LNCaP clone FGC (cell line): ENCODE measurements at places on chromosomes 5 and 9.

GRCh38 chr5:103373597-103374472 is 115.3 kb downstream of the MACIR start:
- DNase-seq = no peak

GRCh38 chr9:110141227-110141793 is 66.6 kb downstream of the C9orf152 start:
- no peak for DNase-seq

DNA sequence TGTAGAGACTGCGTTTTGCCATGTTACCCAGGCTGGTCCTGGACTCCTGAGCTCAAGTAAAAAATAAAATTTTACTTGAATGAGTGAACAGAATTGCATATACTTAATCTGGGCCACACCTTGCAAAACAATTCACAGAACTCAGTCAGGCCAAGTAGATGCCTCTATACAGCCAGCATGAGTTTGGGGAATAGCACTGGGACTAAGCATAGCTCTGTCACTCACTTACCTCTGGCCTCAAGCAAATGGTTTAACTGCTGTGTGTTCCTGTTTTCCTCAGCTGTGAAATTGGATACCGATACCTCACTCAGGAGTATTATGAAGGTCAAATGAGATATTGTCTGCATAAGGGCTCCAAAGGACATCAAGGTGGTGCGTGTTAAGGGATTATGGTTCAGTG is 10.9 kb upstream of the FRMPD1 start:
- DNase-seq = no peak

GRCh38 chr5:122163121-122164069 is 34.0 kb downstream of the ZNF474 start:
- peak; percentile 15 for DNase-seq

DNA sequence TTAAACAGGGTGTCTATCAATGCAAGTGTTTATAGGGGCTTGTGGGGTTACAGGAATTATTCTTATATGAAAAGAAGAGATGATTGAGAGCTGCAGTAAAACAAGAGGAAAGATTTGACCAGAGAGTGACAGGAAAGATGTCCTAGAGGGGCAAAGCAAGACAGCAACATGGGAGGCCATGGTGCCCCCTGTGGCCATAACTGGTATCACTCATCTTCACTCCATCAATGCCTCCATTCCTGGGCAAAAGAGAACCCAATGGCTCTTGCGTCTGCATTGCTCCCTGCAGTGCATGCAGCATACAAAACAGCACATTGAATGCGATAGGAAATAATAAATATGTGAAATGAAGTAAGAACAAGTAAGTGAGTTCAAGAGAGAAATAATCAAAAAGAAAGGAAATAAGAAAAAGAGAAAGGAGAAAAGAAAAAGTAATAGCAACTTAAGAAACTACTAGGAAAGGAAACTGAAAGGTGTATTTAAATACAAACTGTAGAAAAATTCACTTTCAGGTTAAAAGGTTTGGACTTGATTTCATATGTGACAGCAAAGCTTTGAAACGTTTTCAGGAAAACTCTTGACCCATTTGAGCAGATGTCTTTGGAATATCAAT is 206.6 kb downstream of the SEMA5A start:
- no peak for DNase-seq

- DNase-seq = no peak
Measured at GRCh38 chr5:18114151-18114757, 480.0 kb downstream of the TAF11L14 start.

- DNase-seq = peak; percentile 6
Measured at GRCh38 chr5:77129391-77129990, 42.4 kb upstream of the ZBED3 start.

DNA sequence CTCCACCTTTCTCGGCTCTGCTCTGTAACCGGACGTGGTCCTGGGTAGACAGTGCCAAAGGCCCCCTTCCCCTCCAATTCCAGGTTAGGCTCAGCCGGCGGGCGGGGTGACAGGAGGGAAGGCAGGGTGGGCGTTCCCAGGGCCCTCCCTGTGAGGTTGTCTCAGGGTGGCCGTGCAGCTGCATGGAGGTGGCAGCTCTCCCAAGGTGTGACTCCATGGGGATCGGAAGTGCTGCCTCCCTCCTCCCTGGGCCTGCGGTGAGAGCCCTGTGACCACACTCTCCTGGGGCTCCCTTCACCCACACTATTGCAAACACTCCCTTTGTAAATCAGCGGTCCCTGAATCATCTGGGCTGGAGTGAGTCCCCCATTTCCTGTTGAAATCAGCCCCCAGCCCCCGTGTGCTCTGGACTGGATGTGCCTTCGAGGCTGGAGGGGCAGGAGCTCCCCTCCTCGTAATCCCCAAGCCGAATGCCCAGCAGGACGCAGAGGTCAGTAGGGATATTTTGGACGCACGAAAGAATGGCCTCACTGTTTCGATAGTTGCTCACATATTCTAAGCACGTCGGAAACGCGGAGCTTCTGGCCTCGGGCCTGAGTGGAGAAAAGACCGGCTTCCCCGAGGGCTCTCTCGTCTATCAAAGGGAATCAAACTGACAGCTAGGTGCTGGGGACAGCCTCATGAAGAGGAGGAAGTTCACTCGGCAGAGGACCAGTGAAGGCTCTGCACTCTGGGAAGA is 107.6 kb upstream of the COL5A1 start:
- no peak for DNase-seq

- no peak for DNase-seq
Measured at GRCh38 chr5:107461770-107462169, 209.0 kb downstream of the EFNA5 start.

- DNase-seq = no peak
Measured at GRCh38 chr9:36191290-36191645, 547 bp downstream of the CLTA start.

GRCh38 chr9:28542928-28543327 is 969.6 kb upstream of the C9orf72 start:
- no peak for DNase-seq

DNA sequence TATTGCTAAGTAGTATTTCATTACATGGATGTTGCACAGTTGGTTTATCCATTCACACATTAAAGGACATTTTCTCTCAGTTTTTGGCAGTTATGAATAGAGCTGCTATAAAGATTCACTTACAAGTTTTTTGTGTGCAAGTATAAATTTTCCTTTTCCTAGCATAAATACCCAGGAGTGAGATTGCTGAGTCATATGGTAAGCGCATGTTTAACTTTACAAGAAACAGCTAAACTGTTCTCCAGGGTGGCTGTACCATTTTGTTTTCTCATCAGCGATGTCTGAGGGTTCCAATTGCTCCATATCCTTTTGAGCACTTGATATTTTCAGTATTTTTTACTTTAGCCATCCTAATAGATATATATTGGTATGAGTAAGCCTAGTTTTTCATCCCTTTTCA is 16.4 kb upstream of the ABCA1 start:
- DNase-seq = no peak

DNA sequence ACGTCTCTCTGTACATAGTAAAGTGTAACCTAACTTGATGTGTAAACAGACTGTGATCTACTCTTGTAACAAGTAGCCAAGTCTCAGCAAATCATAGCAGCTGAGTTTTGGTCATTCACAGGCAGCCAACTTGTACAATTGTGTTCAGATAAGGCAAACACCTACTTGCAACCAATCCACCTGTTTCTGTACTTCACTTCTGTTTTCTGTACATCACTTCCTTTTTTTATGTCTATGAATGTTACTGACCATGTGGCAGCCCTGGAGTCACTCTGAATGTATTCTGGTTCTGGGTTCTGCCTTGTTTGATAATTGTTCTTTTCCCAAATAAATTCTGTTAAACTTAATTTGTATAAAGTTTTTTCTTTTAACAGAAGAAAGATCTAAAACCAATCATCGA is 26.0 kb downstream of the RLN2 start:
- no peak for DNase-seq

DNA sequence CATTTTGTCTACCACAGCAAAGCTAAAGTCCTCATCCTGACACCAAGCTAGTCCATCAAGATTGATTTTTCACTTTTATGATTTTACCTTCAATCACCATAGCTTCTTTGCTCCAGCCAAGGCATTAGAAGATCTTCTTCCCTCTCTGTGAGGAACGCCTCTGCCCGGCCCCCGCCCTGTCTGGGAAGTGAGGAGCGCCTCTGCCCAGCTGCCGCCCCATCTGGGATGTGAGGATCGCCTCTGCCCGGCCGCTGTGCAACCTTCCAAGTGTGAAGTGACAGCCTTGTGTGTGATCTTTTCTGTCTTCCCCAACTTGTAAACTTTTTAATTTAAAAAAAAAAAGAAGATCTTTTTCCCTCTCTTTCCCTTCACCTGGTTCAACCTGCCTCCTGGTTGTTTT is 210.5 kb upstream of the NREP start:
- no peak for DNase-seq

GRCh38 chr5:125584140-125584520 is 837.7 kb upstream of the ZNF608 start:
- no peak for DNase-seq

DNA sequence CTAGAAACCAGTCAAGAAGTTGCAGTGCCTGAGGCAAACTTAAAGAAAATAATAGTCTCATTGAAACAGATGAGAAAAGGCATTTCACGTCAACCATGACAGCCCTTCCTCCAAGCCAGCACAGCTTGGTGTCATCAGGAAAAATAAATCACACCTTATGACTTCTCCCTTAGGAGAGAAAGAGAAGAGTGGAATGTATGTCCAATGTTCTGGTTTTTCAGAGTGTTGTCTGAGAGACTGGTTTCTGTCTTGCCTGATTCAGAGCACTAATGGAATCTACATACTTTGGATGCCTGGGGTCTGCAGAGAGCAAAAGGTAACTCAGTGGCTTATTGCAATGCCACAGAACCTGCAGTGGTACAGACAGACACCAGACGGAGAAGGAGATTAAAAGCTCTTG is 105.5 kb upstream of the PDE4D start:
- no peak for DNase-seq

- no peak for DNase-seq
Measured at GRCh38 chr5:36237751-36238150, 4.0 kb downstream of the NADK2 start.

- DNase-seq = peak; percentile 66
Measured at GRCh38 chr9:82597241-82598203, 465.4 kb downstream of the RASEF start.

GRCh38 chr5:61802456-61802855 is 470.4 kb downstream of the ZSWIM6 start:
- DNase-seq = no peak

DNA sequence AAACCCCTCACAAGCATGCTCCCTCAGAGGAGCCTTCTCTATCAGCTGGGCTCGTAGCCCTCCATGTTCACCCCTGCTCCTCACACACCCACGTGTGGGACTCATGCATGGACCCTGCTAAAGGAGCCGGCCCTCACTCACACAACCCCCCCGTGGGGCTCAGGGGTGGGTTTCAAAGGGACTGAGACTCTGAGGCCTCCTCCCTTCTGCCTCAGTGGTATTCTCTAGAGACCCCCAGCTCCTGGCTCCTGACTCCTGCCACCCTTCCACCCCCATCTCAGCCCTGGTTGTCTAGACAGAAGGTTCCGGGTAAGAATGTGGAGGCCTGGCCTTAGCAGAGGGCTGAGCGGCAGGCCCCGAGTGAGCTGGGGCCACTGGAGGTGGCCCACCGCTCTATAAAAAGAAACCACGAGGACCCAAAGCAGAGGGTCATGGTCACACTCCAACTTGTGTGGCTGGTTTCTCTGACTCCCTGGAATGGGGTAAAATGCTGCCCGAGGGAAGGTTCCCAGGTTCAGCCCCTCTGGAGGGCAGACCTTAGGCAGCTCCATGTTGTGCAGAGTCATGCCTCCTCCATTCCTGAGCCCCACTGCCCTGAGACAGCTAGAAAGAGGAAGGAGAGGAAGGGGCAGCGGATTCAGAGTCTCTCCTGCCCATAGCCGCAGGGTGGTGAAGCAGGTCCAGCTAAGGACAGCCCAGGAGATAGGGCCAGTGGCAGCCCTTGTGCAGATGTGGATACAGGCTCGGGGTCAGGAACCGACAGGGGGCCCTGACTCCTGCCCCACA is 10.8 kb downstream of the SEPTIN8 start:
- no peak for DNase-seq

GRCh38 chr5:180336234-180337020 is 16.7 kb downstream of the GFPT2 start:
- DNase-seq = no peak

- DNase-seq = no peak
Measured at GRCh38 chr5:23268136-23268535, 239.3 kb upstream of the PRDM9 start.

GRCh38 chr9:136345281-136346156 is 18.0 kb downstream of the DNLZ start:
- DNase-seq = no peak

GRCh38 chr9:138049085-138049778 is 171.7 kb downstream of the CACNA1B start:
- no peak for DNase-seq

- DNase-seq = no peak
Measured at GRCh38 chr5:39671561-39671961, 246.8 kb upstream of the DAB2 start.

DNA sequence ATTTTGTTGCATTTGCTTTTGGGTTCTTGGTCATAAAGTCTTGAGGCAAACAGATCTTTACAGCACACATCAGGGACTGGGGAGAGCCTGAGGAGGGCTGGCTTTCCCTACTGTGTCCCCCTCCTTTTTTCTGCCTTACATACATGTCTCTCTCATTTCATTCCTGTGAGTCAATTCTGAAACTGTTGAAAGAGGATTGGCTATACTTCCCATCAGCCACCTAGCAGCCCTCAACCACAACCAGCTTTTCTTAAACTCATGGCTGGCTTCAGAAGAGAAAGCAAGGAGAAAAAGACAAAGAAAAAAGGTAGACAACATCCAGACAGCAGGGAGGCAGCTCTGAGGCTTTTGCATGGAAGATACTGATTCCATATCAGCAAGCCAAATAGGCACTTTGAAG is 374.8 kb upstream of the KIF2A start:
- no peak for DNase-seq

GRCh38 chr5:68911840-68912690 is 181.7 kb upstream of the SLC30A5 start:
- no peak for DNase-seq

DNA sequence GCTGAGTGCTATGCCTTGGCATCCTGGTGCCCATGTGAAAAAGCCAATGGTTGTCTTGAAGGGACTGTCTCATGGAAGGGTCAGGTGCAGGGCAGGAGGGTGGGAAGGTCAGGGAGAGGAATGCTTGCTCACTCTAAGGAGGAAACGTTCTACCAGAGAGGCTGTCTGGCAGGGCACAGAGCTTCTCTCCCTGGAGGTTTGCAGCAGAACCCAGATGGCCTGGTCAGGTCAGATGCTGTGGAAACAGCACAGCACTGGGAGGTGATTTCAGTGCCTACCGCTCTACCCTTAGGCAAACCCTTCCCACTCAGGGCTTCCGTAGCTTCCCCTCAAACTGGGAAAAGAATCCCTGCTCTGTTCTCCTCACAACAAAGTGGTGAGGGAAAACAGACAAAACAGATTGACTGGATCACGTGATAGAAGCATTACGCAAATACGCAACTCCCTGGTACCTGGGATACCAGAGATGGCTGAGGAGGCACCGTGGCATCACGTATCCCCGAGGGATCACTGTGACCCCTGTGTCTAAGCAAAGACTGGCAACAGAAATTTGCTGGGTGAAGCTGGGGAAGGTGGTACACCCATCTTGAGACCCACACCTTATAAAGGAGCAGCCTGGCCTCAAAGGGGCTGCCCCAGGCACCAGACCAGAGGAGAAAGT is 3.9 kb upstream of the MGAT1 start:
- no peak for DNase-seq

- no peak for DNase-seq
Measured at GRCh38 chr5:82815871-82816270, 261.3 kb downstream of the TMEM167A start.

GRCh38 chr5:116622375-116623050 is 47.9 kb upstream of the SEMA6A start:
- DNase-seq = no peak
